ENCODE measurements at places on chromosomes 5 and 9.

GRCh38 chr5:59519338-59519737, 374.2 kb downstream of the PDE4D start:
- no peak for DNase-seq

DNA sequence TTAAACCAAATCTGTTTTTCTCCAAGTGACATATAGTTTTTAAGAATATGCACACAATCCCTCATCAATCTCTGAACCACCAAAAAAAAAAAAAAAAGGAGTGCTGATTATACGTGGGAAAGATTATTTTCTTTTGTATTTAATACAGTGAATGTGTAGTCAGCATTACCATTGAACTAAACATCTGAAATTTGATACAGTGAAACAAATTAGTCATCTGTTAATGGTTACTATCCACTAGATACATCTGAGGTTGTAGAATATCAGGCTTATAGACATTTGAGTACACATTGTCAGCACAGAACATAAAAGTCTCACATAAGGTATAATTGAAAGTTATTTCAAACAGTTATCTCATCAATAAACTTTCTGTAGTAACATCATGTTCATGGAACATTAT, 87.0 kb downstream of the SLF1 start:
- no peak for DNase-seq

DNA sequence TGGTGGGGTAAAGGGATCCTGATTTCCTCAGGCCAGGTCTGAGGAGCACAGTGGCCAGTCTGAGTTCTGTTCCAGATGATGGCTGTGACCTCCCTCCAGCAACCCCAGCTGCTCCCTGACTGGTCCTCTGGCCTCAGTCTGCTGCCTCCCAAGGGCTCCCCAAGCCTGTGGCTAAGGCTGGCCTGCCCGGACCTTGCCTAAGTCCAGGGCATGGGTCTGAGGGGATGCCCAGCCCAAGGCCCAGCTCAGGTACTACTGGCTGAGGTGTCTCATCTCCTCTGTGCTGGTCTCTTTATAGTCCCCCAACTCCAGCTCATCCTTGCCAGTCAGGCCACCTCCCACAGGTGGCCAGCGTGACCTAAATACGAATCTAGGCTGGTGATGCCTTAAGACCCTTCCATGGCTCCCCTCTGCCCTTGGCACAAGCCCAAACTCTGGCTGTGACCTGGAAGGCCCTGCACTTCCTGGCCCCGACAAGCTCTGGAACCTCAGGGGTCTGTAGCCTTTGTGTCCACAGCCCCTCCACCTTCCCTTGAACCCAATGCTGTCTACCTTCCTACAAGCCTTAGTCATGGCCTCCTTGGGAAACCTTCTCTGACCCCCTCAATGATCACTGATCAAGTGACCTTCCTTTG, 9.8 kb downstream of the KIF12 start:
- no peak for DNase-seq

DNA sequence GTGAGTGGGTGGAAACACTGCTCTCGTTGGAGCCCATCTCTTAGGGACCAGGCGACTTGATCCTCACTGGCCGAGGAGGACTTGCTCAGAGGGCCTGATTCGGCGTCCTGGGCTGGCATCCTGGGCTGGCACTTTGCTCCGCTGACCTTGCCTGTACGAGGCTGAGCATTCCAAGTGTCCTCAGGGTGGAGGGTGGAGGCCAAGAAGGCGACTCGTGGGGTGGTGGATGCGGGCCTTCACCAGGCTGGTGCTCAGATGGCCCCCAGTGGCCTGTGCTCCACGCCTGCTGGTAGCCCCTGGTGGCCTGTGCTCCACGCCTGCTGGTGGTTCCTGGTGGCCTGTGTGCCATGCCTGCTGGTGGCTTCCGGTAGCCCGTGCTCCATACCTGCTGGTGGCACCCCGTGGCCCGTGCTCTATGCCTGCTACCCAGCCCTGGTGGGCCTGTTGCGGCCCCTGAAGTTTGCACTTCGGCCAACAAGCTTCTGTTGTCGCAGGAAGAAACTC, 42.9 kb downstream of the PHF2 start:
- peak; percentile 65 for DNase-seq

DNA sequence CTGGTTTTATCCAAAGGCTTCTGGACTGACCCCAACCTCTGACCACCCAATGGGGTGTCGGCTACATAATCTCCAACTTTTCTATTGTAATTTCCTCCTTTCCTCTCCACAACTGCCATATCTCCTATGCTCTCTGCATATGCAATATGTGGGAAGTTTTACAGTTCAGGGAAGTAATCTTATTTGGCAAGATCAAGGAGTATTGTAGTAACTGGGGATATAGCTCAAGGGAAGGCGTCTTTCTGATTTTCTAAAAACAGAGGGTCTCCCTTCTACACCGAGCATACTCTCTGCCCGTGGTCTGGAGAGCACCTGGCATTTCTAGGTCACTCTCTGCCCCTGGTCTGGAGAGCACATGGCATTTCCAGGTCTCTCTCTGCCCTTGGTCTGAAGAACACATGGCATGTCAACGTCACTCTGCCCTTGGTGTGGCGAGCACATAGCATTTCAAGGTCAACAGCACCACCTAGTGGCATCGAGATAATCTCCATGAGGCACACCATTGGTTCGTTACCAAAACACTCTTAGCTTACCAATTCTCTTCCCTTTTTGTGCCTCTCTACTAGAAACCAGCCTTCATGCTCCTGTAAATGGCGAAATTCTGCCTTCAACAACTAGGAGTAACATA, 616.4 kb upstream of the NUDT12 start:
- DNase-seq = no peak

- no peak for DNase-seq
Measured at GRCh38 chr5:119395080-119395836, 39.4 kb downstream of the TNFAIP8 start.

- DNase-seq = no peak
Measured at GRCh38 chr9:120365386-120365785, 214.6 kb downstream of the CDK5RAP2 start.

GRCh38 chr5:178545941-178546674, 44.1 kb downstream of the COL23A1 start:
- no peak for DNase-seq

DNA sequence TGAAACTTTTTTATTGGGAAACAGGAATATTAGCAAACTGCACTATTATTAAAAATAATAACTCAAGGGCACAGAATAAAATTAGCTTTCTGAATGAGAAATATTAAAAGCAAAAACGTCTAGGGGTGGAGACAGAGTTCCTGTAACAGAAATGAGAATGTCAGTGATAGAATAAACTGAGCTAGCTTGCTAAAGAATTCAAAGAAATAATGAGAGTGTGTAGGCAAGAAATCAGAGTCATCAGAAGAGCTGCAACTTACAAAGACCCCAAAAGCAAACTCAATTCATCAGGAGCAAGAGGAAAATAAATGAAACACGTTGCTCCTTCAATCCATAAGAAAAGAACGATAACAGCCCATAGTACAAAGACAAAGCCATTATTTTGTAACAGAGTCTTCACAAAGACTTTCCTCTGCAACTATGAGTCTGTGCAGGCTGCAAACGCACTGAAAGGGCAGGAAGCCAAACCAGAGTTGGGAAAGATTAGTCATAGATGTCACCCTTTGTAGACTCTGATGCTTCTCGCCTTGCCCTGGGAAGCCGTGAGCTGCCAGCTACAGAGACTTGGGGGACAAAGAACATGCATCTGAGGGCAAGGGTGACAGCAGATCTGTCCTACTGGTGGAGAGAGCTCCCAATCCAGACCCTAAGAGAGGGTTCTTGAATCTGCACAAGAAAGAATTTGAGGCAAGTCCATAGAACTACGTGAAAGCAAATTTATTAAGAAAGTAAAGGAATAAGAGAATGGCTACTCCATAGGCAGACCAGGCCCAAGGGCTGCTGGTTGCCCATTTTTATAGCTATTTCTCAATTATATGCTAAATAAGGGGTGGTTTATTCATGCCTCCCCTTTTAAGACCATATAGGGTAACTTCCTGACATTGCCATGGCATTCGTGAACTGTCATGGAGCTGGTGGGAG, 40.8 kb downstream of the SHC3 start:
- no peak for DNase-seq

DNA sequence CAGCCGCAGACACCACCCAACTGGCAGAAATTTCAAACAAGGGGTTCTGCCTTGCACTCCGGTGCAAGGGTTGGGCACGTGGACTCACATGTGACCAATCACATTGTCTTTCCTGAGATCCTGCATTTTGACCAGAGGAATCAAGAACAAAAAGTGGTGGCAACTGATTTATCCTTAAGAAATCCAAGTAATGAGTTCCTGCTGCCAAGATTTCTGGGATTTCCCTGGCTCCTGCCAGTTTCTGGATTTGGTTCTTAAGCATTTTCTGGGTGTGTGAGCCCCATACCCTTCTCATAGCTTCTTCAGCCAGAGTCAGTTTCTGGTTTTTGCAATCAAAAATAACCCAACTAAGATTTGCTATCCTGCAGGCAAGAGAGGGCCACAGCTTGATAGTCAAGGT, 17.4 kb upstream of the KCNIP1 start:
- DNase-seq = no peak

Data from vagina (tissue), 2 donors.